Cortex of kidney (tissue), 1 donor: ENCODE measurements at places on chromosomes 2 and 18.

DNA sequence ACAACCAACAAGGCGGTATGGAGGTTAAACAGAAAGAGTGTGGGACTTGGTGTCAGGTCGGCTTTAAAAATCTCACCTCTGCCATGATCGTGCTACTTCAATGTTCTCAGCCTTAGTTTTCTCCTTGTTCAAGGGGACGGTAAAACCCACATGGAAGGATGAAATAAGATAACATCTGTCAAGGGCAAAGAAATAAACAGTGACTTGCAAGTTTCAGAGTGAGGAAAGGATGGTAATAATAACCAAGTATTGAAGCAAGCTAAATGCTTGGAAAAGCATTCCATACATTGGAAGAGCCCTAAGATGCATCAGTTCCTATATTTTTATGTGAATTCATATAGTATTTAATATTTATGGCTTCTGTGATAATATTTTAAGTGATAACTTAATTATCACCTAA lies 29.8 kb upstream of the LMAN1 start:
- no peak for DNase-seq

- DNase-seq, result no peak
Measured at GRCh38 chr2:186347472-186347871, 138.6 kb upstream of the ZC3H15 start.

DNA sequence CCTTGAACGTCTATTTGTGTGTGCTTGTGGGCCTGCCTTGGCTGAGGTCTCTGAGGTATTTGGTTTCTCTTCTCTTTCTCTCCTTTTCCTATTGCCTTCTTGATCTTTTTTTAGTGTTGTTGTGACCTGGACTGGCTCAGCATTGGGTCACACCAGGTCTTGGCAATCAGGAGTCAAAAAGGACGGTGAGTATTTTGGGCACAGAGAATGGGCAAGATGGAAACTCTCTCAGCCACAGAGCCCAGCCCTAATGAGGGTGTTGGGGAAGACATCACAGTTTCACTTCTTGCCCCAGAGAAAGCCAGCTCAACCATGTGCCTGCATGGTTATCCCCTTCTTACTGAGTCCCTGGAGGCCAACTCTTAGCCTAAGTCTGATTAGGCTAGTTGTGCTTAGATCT lies 13.7 kb upstream of the INO80C start:
- DNase-seq, result no peak

- DNase-seq, result no peak
Measured at GRCh38 chr2:50729306-50730049, 302.5 kb downstream of the NRXN1 start.

GRCh38 chr2:154375579-154375931 lies 322.9 kb upstream of the KCNJ3 start:
- DNase-seq, result no peak

GRCh38 chr2:3256605-3257004 lies 121.0 kb downstream of the EIPR1 start:
- DNase-seq, result no peak

GRCh38 chr2:66789741-66790140 lies 354.8 kb downstream of the MEIS1 start:
- DNase-seq, result no peak

DNA sequence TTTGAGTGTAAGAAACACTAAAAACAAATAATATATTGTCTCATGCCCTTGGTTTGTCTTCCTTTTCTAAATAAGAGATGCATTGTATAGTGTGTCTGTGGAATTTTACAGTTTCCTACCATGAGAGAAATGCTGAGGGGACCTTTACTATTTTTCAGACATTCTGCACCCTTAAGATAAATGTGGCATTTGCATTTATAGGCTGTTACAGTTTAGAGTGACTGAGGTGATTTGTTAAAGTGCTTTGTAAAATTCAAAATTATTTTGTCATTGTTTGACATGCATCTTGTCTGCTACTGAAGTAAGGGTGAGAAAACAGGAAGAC lies 78.9 kb upstream of the ZSWIM2 start:
- DNase-seq, result no peak

DNA sequence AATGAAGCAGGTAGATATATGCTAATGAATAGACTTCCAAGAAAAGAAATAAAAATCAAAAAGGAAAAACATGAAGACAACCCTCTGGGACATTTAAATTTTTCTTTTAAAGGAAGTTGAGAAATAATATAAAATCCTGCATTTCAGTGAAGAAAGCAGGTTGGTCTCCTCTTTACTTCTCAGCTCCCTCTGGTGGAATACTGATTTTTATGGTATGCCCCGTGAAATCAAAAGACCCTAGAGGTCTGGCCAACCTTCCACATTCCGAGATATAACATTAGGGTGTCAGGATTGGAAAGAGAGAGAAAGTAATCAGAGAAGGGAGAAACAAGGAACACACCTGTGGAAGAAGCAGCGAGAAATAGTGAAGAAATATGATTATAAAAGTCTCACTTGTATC lies 72.7 kb downstream of the DNER start:
- DNase-seq, result no peak

GRCh38 chr2:178005756-178006155 lies 66.8 kb downstream of the PDE11A start:
- DNase-seq, result no peak

- DNase-seq, result no peak
Measured at GRCh38 chr2:167861574-167862193, 385.7 kb downstream of the STK39 start.

DNA sequence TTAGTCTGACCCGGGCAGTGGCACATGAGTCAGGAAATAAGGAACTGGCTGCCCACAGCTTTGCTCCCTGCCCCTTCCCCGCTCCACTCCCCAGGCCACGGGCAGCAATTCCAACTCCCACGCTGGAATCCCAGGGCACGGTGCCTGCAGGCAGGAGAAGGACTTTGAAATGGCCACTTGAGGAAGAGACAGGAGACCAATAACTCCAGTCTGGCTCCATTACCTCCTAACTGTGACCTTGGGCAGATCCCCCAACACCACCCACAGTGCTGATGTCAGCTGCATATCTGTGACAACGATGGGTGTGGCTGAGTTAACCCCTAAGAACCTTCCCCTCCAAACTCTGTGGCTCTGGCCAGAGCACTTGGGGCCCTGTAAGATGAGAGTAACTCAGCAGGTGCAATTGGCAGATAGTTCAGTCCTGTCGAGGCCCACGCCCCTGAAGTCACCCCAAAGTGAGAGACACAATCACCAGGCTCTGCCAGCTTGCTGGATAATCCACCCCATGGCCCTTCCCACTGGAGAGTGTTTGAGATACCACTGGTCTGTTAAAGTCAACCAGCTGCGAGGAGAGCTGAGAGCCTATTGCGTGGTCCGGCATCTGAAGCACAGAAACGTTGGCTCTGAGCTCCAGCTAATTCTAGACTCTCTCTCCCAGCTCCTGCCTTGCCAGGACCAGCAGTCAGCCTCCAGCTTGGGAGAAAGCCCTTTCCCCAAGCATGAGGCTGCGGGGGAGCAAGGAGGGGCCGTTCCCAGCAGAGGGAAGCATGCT lies 175.2 kb downstream of the TNS1 start:
- no peak for DNase-seq

DNA sequence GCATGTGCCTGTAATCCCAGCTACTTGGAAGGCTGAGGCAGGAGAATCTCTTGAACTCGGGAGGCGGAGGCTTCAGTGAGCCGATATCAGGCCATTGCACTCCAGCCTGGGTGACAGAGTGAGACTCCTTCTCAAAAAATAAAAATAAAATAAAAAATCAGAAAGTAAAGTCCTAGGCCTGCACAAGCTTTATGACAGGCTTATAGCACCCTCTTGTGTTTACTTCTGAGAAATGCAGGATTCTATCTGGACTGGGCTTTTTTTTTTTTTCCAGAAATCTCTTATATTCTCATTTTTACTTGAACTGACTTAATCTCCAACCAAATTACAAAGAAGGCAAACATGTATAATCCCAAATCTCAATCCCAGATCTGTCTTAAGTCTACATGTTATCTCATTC lies 26.1 kb upstream of the REG3G start:
- no peak for DNase-seq

- no peak for DNase-seq
Measured at GRCh38 chr2:190488516-190489233, 45.8 kb downstream of the NEMP2 start.

- DNase-seq, result no peak
Measured at GRCh38 chr18:74288041-74288440, 3.7 kb downstream of the CYB5A start.

DNA sequence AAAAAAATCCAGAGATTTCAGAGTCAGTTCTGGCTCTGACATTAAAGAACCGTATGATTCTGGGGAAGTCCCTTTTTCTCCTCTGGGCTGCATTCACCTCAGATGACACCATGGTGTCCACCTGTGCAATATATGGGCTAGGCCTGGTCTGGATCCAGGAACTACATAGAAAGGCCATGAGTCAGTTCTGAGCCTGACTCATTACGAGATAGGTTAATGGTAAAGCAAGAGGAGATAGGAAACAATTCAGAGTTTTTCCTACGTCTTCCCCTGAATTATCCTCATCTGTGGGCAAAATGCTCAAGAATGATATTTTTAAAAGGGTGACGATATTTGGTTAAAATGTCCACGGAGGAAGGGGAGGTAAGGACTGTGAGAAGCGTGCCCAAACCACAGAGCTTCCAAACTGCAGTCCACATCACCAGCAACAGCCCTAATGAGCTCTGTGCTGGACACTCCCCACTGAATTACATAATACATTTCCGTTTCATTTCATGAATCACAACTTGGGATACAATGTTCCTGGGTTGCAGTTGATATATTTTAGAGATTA lies 180.1 kb upstream of the OSR1 start:
- no peak for DNase-seq

DNA sequence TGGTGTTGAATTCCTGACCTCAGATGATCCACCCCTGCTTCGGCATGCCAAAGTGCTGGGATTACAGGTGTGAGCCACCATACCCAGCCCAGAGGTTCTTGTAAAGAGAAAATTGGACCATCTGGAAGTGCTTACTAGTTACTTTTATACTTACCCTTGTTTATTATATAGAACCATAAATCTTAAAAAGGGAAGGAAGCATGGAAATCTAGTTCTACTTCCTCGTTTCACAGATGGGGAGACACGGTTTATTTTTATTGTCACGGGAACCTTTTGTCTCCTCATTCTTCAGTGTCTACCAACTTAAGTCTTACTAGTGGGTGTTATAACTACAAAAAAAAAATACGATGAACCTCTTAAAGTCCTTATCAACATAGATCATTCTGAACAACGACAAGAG lies 45.8 kb upstream of the PDK1 start:
- no peak for DNase-seq

DNA sequence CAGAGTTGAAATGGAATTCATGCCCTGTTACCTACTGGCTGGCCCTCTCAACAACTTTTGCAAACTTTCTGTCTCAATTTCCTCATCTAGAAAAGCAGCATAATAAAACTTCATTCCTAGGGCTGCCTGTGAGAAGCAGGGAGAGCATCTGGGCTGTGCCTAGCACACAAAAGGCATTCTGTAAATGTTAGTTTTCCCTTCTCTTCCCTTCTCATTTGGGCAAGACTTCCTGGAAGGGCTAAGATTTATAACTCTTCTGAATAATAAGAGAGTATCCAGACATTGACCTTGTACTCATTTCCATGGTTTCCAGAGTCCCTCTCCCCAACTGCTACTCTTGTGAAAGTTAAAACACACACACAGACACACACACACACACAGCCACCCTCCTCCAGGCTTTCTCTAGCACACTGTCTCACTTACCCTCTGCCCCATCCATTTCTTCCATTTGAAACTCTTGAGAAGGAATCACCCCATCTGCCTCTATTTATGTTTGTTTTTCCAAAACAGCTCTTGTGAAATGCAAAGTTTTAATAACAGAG lies 302.1 kb downstream of the SMAD2 start:
- no peak for DNase-seq

- no peak for DNase-seq
Measured at GRCh38 chr2:220036431-220036830, 409.0 kb downstream of the SLC4A3 start.

DNA sequence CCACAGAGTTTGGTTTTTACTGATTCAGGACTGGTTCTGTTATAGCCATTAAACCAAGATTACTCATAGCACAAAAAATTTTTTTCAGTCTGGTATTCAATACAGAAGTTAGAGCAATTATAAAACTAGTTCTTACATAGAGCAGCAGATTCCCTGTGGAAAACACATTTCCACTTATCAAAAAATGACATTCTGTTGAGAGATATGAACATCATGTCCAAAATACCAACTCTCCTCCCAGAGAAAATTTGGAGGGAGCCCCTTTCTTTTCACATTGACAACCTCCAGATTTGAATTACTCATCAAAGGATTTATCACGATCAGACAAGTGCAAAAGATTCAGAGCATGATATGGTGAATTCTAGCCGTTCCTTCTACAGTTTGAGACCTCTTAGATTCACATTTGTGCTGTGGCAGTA lies 126.8 kb upstream of the SERPINE2 start:
- DNase-seq, result no peak

GRCh38 chr2:102453501-102453900 lies 19.5 kb upstream of the SLC9A4 start:
- no peak for DNase-seq

GRCh38 chr18:23134780-23135549 lies at the start of gene CABLES1:
CABLES1 (plus strand) TSS chr18:23135485; CDS start chr18:23135763, 278 bp downstream.
- DNase-seq, result no peak

DNA sequence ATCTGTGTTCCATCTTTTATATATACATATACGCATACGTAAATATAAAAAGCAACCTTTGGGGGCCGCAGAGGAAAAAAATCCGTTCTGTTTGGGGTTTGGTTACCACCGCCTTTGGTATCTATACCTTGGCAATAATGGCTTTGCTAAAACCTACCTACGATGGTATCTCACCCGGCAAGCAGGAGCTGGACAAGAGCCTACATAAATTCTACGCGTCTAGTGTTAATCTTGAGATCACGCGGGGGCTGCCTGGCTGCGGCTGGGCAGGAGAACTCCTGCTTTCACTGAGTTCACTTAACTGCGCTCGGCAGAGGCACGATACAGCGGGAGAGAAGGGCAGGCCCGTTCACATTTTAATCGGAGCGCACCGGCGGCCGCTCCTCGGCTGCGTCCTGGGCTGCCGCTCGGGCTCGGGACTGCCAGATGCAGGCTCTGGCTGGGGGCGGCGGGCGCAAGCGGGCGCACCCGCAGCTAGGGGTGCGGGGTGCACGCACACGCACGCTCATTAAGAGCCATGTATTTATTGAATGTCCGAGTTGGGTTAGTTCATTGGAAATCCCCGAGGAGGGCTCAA lies 1.7 kb upstream of the POU3F3 start:
- no peak for DNase-seq

GRCh38 chr2:241158546-241158900 lies 8.3 kb downstream of the PPP1R7 start:
- no peak for DNase-seq

GRCh38 chr2:215751911-215752272 lies 261.5 kb downstream of the MREG start:
- DNase-seq, result no peak
